ENCODE measurements at places on chromosomes 6 and 20.

DNA sequence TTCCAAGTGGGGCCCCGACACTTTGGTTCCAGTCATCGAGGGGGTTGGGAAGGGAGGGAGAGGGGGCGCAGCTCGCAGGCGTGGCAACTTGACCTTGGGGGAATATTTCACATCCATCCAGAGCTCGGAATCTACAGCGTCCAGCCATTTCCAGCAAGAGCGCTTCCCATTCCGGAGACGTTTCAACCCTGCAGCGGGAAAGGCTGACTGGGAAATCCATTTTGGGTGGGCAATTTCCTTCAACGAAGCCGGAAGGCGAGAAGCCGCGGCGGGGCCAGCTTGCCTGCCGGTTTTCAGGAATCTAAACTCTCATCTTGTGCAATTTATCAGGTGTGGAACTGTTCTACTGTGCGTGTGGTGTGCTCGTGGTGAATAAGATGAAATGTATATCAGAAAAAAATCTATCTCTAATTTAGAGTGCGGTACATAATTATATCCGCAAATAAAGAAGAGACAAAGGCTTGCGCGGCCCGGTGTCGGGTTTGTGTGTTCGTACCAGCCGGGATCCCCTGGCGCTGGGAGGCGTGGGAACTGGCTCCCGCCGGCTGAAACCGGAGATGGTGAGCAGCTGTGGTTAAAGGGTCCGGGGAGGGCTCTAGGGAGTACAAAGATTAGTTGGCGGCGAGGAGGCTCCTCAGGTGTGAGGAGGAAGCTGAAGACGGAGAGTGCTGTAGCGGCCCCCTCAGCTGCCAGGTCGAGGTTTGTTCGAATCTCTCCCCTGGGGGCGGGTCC, 4.8 kb downstream of the SLC32A1 start:
- DNase-seq: no peak

DNA sequence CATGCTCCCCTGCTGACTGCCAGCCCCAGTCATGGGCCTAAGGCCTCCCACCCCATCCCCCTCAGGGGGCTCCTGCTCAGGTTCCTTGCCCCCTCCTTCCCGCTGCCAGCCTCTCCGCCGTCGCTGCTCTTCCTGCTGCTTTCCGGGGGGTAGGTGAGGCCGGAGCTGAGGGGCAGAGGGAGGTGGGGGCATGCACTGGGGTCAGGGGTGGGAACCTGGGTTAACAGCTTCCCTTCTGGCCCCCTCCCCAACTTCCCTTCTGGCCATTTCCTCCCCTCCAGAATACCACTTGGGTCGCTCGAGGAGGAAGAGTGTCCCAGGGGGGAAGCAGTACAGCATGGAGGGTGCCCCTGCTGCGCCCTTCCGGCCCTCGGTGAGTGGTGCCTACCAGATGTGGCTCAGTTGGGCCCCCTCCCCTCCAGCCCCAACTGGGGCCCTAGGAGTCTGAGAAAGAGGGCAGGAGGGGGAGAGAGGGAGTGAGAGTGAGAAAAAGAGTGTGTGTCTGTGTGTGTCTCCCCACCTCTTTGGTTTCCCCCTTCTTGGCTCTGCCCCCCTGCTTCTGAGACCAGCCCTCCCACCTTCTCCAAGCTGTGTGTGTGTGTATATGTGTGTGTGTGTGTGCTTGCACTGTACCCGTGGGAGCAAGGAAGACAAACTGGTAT, 12.1 kb downstream of the SYNGAP1 start:
- no peak for DNase-seq

DNA sequence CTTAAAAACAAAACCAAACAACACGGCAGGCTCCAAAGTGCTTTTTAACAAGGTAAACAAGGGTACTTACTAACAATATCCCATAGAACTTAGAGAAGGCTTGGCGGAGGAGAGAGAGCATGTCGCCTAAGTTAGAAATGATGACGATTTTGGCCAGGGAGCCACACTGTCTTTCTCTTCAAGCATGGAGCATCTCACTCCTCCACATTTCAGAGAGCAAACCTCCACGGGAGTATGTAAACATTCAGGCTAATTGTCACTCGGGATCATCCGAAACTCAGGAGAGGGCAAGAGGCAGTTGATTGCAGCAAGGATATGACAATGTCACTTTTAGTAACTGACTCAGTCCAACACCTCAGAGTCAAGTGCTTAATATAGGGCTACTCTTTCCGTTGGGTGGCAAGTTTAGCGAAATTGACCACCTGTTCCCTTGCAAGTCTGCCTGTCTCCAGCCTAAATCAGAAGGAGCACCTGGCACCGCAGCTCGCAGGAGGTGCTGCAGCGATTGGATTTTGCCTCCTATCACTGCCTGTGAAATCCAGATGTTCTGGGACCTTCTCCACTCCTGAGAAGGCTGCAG, 65.8 kb upstream of the RPS6KA2 start:
- DNase-seq: no peak

GRCh38 chr20:47677635-47678453, 107.4 kb downstream of the SULF2 start:
- DNase-seq: peak; percentile 30

GRCh38 chr6:47439348-47439668, 38.3 kb upstream of the CD2AP start:
- no peak for DNase-seq

- no peak for DNase-seq
Observed at GRCh38 chr20:38985603-38986170, 23.5 kb downstream of the DHX35 start.

GRCh38 chr20:1033751-1034414, 31.8 kb upstream of the RSPO4 start:
- DNase-seq: no peak

- no peak for DNase-seq
Observed at GRCh38 chr20:50126662-50127061, 13.7 kb upstream of the UBE2V1 start.

GRCh38 chr6:170439366-170440361, 113.4 kb downstream of the PSMB1 start:
- DNase-seq: no peak
